ENCODE measurements at places on chromosomes 16 and 17.

DNA sequence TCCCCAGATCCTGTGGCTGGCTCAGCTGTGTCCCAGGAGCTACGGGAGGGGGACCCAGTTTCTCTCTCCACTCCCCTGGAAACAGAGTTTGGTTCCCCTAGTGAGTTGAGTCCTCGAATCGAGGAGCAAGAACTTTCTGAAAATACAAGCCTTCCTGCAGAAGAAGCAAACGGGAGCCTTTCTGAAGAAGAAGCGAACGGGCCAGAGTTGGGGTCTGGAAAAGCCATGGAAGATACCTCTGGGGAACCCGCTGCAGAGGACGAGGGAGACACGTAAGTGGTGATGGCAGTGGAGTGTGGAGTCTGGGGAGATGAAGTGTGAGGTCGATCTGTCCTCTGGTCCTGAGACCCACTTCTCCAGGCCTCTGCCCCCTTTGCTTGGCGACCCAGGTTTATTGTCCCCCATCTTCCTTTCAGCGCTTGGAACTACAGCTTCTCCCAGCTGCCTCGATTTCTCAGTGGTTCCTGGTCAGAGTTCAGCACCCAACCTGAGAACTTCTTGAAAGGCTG is 585 bp downstream of the WRAP53 start:
- DNase-seq, result no peak

- no peak for DNase-seq
These were observed 7.6 kb downstream of the HDAC5 start for GRCh38 chr17:44115585-44116415.

GRCh38 chr17:41521574-41522261 is 3.0 kb upstream of the KRT15 start:
- DNase-seq, result no peak

- no peak for DNase-seq
These were observed 18.6 kb upstream of the ACSF3 start for GRCh38 chr16:89074803-89075688.

DNA sequence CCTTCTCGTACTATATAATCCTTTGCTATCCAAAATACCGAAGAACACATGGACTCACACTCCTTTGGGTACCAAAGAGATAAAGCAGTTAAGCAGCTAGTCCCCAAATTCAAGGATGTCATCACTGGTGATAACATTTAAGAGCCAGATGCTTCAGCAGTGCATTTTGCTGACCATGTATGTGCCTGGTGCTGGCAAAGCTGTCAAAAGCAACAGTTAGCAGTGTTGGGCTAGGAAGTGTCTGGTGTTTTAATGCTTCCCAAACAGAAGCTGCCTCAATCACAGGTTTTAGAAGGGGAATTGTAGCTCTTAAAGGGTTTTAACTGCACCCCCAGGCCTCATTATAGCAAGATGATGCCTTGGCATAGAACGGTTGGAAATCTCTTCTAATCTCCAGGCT is 4.7 kb downstream of the FAM117A start:
- no peak for DNase-seq

All from activated CD4-positive, alpha-beta T cell treated with anti-CD3 and anti-CD28 coated beads for 1 hour (primary cell).